Left ventricle myocardium inferior (tissue), 1 donor: ENCODE measurements at places on chromosomes 4 and X. TPM values are rescaled to one million over a fixed set of nuclear protein-coding genes. Genes with fewer than 3 reads are reported as not detected.
A peak's percentile ranks its signal among the peaks of the same experiment; 100 is the strongest.

DNA sequence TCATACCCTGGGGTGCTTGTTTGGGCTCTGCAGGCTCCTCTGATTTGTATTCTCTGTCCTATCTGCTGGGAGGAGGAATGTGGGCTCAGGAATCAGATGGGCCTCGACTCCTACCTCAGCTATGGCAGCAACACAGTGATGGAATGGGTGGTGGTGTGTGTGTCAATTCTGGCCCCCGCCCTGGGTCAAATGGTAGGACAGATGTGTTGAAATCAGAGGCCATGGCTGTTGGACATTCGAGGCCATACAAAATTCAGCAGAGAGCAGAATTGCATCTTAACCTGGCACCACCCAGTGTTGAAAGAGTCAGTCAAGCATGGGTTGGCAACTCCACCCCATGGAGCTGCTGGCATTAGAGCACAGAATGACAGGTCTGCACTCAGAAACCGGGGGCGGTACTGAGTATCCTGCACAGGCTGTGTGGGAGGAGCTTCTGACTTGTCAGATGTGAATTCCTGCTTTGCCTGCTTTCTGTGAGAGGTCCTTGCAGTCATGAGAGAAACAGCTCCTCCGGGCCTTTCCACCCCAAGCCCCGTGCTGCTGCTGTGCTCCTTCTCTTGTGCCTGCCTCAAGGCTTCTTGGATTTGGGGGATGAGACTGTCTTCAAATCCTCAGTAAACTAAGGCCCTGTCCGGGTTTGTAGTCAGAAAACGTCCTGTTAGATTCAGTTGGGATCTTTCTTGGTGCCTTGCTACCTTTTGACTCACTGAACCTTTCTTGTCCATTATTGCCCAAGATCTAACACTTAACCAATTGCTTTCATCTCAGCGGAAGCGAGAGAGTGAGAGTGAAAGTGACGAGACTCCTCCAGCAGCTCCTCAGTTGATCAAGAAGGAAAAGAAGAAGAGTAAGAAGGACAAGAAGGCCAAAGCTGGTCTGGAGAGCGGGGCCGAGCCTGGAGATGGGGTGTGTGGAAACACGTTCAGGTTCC is 13.0 kb downstream of the DKC1 start:
- H3K27ac ChIP-seq: no peak overlapping the region
- peaks cover 4% of the 10 kb centered on the region for H3K4me1 ChIP-seq
- no peak overlapping the region for H3K4me3 ChIP-seq
- DNase-seq: peak; percentile 18
- peaks cover 53% of the 10 kb centered on the region for H3K36me3 ChIP-seq

DNA sequence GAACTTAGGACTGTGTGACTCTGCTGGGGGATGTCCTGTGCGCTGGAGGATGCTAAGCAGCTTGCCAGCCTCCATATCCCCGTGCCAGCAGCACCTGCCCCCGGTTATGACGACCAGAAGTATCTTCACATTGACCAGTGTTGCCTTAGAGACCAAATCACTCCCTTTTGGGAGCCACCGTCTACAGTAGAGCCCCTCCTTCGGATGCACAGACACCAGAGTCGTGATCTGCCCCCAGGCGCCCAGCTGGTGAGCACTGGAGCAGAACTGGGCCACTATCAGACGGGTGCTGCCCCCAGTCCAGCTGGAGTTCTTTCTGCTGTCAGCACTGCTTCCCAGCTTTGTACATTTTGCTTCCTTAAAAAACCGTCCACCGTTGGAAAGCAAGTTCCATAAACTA is 30.0 kb upstream of the TADA2B start:
- no peak overlapping the region for H3K27ac ChIP-seq
- peaks cover 21% of the 10 kb centered on the region for H3K4me1 ChIP-seq
- peaks cover 86% of the 10 kb centered on the region for H3K36me3 ChIP-seq
- no peaks in the 10 kb centered on the region for H3K27me3 ChIP-seq

DNA sequence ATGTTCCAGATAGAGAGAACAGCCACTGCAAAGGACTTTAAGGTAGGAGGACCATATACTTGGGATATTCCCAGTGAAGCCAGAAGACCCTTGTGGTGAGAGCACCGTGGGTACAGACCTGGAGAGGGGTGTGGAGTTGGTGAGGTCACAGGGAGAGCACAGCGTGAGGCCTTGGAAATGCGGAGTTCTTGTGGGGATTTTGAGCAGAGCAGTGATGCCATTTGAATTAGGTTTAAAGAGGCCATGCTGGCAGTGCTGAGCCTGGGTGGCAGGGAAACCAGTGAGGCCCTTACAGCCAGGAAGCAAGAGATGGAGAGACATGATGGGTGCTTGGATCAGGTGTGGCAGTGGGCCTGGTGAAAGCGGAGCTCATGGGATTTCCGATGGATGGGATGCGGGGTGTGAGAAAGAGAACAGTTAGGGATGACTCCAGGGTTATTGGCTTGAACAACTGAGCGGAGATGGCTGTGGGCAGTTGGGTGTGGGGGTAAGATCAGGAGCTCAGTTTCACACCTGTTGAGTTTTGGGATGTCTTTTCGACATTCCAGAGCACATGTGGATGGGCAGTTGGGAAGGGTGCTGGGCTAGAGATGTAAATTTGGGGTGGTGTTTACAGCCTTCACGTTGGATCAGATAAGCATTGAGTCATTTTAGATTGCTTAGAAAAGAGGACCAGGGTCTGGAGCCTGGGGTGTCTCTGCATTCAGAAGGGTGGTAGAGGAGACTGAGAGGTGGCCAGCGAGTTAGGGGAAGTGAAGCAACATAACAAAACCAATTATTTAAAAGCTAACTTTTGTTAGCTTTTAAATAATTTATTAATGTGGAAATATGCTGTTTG is 68.9 kb downstream of the TMEM131L start:
- no peaks in the 10 kb centered on the region for H3K27me3 ChIP-seq
- H3K27ac ChIP-seq: no peak overlapping the region
- peaks cover 84% of the 10 kb centered on the region for H3K4me1 ChIP-seq
- no peaks in the 10 kb centered on the region for H3K36me3 ChIP-seq

GRCh38 chrX:109485470-109486340 is 3.8 kb upstream of the GUCY2F start:
- no peak overlapping the region for H3K27ac ChIP-seq
- H3K36me3 ChIP-seq: no peaks in the 10 kb centered on the region
- no peaks in the 10 kb centered on the region for H3K4me1 ChIP-seq
- H3K27me3 ChIP-seq: no peaks in the 10 kb centered on the region
- peak; percentile 20 for DNase-seq
- no peak overlapping the region for H3K4me3 ChIP-seq

DNA sequence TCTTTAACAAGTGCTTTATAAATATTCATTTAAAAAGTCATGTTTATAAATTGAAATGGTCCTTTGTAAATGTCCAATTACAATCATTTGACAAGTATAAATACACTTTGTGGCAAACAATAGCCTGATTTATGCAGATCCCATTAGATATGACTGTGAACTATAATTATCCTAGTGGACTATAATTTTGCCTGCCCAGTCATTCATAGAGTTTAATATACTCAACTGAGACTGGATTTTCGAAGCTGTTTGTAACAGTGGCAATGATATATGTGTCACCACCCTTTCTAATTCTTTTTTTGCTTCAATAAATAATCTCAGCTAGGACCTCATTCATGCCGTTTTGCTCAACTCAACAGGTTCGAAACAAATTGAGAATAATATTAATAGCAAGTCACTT is 732.0 kb downstream of the PCDH18 start:
- no peaks in the 10 kb centered on the region for H3K36me3 ChIP-seq
- no peak for DNase-seq
- no peaks in the 10 kb centered on the region for H3K27me3 ChIP-seq
- H3K4me3 ChIP-seq: no peak overlapping the region

GRCh38 chr4:94068753-94069719 is 138.6 kb upstream of the SMARCAD1 start:
- no peaks in the 10 kb centered on the region for H3K36me3 ChIP-seq
- H3K4me3 ChIP-seq: no peak overlapping the region
- H3K4me1 ChIP-seq: no peaks in the 10 kb centered on the region
- DNase-seq: no peak

DNA sequence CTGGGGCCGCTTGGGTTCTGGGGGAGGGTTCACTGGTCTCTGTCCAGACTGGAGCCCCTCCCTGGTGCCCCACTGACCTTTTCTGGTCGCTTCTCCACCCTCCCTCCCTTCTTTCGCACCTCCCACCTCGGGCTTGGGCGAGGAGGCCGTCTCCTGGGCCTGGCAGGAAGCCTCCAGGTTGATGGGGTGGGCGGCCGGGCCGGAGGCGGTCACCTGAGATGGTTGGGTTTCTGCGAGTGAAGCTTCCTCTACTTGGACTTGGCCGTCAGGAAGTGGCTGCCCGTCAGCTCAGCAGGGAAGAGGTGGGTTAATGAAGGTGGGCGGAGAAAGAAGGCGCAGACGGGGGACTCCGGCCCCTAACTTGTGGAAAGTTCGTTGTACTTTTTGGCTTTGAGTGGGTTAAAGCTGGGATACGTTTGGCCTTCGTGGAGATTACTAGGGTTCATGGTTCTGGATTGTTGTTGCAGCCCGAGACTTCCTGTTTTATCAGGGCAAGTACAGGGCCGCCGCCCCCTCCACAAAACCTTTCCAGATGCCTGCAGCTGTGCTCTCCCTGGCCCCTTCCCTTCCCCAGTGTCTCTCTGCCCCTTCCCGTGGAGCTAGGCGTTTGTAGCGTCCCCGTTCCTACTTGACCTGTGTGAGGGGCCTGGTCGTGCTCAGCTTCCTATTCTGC is 1.2 kb downstream of the AKAP17A start:
- H3K4me1 ChIP-seq: peaks cover 51% of the 10 kb centered on the region
- H3K36me3 ChIP-seq: peaks cover 42% of the 10 kb centered on the region
- DNase-seq: no peak
- H3K27me3 ChIP-seq: no peaks in the 10 kb centered on the region
- peak overlapping the region; percentile 90 for H3K4me3 ChIP-seq

DNA sequence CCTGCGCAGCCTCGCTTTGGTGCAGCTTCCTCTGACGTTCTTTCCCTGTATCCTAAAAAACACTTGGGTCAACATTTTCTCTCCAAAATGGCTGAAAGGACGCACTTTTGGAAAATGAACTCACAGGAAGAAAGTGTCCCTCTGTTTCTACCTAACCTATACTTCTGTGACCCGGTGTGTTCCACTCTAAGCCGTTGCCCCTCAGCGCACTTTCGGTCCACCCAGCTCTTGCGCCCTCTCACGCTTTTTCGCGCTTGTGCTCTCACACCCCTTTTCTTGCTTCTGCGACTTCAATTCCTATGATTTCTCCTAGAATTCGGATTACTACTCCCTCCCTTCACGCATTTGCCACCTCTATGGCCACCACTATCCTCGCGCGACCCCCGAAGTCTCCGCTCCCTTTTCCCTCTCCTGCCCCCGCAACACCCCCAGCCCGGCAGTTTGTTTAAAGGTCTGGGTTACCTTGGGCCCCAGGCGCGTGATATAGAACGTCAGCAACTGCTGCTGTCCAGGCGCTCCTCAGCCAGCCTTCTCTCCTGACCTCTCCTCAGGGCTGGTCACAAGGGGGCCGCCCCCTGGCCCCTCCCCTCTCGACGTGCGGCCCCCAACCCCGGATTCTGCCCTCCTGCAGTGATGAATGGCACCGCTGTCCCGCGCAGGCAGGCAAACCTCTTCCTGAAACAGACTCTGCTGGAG is at the start of gene USP51:
TSS of gene USP51 (minus strand) at position 535 of the 696 bp plus-strand sequence. CDS start 909 bp downstream, outside the sequence.
- DNase-seq: peak; percentile 24
- H3K27ac ChIP-seq: peak within 1 kb of the TSS; percentile 90
- peaks cover 8% of the 10 kb centered on the region for H3K4me1 ChIP-seq
- no peaks in the 10 kb centered on the region for H3K27me3 ChIP-seq
- peak within 1 kb of the TSS; percentile 79 for H3K4me3 ChIP-seq

The HS3ST1 gene
- total RNA-seq: 2.4 TPM
